Activated T-cell treated with anti-CD3 and anti-CD28 coated beads, Interleukin-2, amount 50 U/mL, for 72 hours (primary cell): ENCODE measurements at places on chromosomes 6 and 20. TPM values are rescaled to one million over a fixed set of nuclear protein-coding genes. Genes with fewer than 3 reads are reported as not detected.

Gene BPIFB1
- not detected for total RNA-seq

Gene ADAM33
- not detected for total RNA-seq

Gene ZC2HC1B
- not detected for total RNA-seq

GRCh38 chr6:158191761-158192160, 23.6 kb downstream of the GTF2H5 start:
- DNase-seq: no peak

GRCh38 chr6:98985391-98985790, 37.6 kb upstream of the FBXL4 start:
- DNase-seq: no peak
